Stimulated activated CD4-positive, alpha-beta T cell treated with anti-CD3 and anti-CD28 coated beads, Interleukin-1b, Interleukin-23, amount 100 ng/mL, for 4 hours (primary cell): ENCODE measurements at places on chromosomes 6 and 20.

DNA sequence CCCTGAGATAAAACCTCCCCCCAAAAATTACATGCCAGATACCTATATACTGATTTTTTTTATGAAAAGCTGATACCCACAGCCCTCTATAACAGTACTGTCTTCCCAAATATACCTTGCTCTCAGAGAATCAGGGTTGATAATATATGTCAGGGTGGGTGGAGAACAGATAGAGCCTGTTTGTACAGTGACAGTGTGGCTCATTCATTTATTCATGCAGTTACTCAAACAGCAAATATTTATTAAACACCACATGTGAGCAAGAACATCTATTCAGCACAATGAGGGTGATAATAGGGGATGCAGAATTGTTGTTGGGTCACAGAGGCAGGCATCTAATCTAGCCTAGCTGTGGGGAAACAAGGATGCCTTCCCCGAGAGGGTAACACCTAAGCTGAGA, 334.2 kb downstream of the MAFB start:
- DNase-seq = no peak

GRCh38 chr20:13270211-13270610, 49.1 kb downstream of the ISM1 start:
- DNase-seq = no peak

GRCh38 chr20:57695940-57696339, 13.9 kb downstream of the PMEPA1 start:
- DNase-seq = no peak

DNA sequence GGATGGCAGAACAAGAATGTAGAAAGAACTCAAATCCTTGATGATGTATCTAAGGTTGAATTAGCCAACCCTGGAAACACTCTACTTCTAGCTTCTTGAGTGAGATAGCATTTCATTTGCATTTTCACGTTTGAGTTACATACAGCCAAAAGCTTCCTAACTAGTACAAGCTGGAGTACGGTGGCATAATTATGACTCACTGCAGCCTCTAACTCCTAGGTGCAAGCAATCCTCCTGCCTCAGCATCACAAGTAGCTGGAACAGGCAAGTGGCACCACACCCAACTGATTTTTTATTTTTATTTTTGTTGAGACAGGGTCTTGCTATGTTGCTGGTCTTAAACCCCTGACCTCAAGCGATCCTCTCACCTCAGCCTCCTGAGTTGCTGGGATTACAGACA, 36.5 kb upstream of the STK35 start:
- no peak for DNase-seq

DNA sequence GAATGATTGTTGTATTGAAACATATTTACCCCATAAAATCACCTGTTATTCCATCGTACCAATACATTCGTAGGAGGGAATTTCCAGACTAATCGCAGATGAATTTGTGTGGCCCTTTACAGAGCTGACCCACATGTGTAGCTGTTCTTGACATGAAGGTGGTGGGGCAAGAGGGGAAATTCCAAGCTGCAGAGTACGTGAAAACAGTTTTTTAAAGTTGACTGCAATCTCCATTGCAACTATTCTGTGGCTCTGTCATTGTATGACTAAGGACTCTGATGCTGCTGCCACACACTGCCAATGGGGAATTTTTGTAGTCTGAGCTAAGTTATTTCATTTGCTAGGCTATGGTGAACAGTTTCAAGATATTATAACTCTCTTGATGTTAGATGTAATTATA, 46.4 kb upstream of the ADTRP start:
- no peak for DNase-seq

DNA sequence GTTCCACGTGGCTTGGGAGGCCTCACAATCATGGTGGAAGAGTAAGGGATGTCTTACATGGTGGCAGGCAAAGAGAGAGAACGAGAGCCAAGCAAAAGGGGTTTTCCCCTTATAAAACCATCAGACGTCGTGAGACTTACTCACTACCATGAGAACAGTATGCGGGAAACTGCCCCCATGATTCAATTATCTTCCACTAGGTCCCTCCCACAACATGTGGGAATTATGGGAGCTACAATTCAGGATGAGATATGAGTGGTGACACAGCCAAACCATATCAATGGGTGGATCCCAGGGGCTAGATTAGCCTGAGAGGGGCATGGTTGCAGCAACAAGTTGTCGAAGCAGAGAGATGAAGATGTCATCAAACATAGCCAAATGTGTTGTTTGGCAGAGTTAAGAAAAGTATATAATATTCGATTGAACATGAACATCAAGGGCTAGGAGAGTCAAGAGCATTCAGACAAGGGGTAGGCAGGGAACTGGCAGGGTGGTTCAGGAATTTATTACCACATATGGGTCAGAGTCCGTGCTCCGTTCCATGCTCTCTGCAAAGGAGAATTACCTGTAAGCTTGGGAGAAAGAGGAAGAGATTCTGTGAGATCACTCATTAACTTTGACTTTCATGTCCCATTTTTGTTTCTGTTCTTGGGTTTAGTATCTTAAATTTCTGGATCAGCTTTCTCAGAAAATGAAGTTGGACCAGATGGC, 98.8 kb downstream of the CCDC170 start:
- no peak for DNase-seq

DNA sequence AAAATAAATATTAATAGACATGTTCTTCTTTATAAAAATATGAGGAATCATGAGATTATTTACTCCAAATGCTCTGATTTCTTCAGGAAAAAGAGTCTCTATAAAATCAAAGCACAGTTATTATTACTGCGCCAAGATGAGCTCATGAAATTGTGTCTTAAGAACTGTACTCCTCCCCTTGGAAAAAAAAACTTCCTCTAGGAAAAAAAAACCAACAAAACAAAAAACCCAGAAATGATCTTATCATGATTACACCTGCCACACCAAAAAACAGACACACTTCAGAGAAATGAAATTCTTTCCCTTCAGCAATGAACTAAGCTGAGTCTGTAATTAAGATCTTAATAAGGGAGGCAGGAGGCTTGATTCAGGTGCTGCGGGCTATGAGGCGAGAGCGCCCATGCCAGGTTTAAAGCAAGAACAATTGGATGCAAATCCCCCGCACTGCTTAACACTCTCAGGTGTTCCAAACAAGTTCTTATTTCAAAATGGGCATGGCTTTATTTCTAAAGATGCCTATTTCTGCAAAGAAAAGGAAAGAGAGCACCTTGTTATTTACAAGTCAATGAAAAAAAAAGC, 9.1 kb downstream of the NEDD9 start:
- DNase-seq = no peak

GRCh38 chr20:57672164-57672563, 37.7 kb downstream of the PMEPA1 start:
- DNase-seq = no peak

DNA sequence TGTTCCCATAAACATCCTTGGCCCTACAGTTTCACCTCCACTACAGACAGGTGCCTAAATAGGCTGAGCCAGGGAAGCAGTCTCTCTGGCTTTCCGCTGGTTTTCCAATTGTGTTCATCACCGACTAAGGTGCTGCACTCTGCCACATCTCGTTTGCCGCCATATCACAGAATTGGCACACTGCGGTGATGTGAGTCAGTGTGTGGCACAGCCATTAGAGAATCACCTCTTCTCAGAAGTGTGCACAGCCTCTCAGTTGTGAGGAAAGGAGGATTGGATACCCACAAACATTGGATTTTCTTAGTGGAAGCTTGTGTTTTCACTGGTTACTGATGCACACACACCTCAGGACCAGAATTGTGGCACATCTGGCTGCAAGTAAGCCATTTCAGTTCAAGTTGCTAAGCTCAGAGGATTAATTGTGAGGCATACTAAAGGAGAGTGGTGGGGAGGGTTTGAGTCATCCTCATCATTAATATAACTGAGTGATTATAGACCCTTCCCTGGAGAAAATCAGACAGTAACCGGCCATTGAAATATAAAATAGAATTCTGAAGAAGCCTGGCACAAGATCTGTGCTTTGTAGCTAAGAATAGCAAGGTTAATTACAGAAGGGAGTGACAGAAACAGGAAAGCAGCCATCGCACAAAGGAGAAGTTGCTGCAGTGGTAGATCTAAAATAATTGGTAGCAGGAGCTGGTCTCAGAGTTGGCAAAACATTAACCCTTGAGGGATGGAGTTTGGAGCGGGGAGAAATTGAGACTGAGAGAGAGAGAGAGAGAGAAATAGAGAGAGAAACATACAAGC, 506.9 kb downstream of the LMBRD1 start:
- no peak for DNase-seq

DNA sequence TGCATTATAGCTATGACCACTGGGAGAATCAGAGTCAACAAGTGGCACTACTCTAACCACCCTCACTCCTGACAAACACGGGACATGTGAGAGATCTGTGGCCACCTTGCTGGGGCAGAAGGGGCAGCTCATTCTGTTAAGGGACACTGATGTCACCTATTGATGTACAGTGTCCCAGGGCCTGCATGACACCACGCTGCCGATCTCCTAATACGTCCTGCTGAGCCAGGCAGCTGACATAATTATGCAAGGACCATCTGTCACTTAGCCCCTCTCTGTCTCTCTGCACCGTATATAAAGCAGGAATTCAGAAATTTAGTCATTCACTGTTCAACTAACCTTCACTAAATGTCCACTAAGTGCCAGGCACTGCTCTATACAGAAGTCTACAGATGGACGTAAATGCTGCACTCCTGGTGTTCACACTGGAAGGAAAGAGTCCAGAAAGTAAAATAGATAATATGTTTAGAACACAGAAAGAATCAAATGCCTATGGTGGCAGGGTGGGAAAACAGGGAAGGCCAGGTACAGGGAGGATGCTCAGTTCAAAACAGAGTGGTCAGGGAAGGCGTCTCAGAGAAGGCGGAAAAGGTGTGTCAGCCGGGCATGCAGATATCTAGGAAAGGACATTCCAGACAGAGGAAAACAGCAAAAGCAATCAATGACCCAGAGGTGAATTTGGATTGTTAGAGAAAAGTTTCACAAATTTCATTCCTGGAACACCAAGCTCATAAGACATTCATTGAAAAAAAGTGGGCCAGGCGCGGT, 173.8 kb downstream of the ZNF217 start:
- DNase-seq = no peak

DNA sequence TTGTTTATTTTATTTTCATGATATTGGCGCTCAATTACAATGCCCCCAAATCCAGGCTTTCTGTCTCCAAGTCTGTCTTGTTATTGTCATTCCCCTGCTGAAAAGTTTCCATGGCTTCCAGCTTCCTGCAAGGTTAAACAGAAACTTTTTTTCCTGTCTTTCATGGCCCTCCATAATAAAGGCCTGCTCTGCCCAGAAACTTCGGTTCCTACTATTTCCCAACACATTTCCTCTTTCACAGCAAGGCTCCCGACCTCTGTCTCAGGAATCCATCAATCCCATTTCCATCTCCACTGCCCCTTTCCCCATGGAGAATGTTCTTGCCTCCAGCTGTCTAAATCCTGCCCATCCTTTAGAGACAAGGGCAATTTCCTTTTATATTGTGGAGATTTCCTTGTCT, 365.2 kb upstream of the JARID2 start:
- DNase-seq = no peak

DNA sequence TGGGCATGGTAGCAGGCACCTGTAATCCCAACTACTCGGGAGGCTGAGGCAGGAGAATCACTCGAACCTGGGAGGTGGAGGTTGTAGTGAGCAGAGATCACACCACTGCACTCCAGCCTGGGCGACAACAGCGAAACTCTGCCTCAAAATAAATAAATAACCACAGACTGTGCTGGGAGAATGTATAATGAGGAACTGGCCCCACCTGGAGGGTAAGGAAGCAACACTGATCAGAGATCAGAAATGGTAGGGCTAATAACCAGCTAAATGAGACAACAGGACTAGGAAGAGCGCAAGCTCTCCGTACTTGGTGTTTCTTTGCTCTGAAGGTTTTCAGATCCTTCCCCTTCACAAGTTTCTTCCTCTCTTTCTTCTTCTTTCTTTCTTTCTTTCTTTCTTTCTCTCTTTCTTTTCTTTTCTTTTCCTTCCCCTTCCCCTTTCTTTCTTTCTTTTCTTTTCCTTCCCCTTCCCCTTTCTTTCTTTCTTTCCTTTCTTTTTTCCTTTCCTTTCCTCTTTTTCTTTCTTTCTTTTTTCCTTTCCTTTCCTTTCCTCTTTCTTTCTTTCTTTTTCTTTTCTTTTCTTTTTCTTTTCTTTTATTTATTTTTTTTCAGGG, 14.6 kb downstream of the CCM2L start:
- no peak for DNase-seq
